ENCODE measurements at places on chromosomes 7 and 10. TPM values are rescaled to one million over a fixed set of nuclear protein-coding genes. Genes with fewer than 3 reads are reported as not detected.

DNA sequence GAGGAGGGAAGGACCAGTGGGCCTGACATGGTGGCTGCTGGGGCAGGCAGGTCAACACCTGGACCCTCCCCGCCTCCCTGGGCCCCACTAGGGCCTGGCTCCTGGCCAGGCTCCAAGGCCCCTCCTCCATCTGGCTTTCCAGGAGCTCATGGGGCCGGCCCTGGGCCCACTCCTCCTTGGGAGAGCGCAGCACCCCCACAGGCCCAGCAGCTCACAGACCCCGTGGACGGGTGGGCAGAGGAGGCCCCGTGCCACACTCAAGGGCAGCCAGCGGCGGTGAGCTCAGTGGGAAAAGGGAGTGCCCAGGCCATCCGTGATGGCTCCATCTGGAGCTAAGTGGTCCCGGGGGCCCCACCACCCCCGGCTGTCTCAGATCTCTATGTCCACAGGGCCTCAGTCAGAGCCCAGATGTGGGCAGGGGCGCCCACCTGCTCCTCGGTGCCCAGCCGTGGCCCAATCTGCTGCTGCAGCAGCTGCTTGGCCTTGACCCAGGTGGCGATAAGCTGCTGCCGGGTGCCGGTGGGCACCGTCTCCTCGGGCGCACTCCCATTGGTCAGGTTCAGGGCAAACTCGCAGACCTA lies 32.8 kb downstream of the CFAP46 start:
- no peak for DNase-seq

HYCC1 gene
- total RNA-seq = 38.1 TPM

DNA sequence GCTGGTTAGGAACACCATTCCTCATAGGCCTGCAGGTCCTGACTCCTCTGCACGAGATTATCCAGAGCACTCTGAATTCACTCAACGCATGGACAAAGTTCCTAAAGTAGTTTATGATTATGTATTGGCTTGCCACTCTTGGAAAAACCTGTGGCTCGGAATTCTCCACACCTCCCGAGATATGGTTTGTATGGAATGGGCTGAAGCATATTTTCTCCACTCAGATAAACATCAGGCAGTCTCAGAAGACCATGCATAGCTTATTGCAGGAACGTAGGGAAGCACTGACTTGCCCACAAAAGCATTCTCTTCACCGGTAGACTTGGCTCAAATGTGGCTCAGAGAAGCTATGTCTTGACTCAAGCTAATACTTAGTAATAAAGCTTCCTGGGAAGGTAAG lies 338.6 kb upstream of the NFE2L3 start:
- DNase-seq = no peak

GRCh38 chr10:17214526-17214925 lies 13.1 kb upstream of the TRDMT1 start:
- no peak for DNase-seq

ARHGAP12 gene
- total RNA-seq = 18.6 TPM

RBM28 gene
- 20.1 TPM for total RNA-seq

DNA sequence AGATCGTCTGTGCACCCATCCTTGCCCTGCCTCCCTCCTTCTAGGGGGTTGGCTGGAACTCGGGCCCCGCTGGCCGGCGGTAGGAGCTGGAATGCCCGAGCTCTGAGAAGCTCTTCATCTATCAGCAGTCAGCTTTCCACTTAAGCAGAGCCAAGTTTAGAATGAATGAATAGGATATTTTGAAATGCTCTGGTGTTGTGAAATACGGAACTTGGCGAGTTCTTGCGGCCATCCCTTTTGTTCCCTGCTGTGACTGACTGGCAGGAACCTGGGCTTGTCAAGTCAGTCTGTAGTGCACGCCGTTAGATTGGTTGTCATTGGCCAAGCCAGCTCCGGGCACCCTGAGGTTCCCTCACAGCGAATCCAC lies 33.3 kb downstream of the FOXK1 start:
- no peak for DNase-seq

- no peak for DNase-seq
These were observed 127.2 kb upstream of the SP4 start for GRCh38 chr7:21300692-21301091.

DNA sequence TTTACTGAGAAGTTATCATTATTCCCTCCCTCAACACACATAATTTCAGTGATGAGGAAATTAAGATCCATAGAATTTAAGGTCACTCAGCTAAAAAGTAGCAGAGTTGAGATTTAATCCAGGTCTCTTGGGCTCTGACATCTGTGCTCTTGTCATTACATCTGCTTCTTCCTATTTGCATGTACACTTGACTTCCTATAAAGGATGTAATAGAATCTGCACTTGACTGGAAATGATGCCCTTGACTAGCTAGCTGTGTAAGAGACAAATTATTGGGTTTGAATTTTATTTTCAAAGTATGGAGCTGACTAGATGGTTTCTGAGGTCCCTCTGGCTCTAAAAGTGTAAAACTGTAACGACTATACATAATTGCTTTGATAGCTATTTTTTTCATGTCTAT lies 59.5 kb downstream of the AGK start:
- DNase-seq = no peak

DNA sequence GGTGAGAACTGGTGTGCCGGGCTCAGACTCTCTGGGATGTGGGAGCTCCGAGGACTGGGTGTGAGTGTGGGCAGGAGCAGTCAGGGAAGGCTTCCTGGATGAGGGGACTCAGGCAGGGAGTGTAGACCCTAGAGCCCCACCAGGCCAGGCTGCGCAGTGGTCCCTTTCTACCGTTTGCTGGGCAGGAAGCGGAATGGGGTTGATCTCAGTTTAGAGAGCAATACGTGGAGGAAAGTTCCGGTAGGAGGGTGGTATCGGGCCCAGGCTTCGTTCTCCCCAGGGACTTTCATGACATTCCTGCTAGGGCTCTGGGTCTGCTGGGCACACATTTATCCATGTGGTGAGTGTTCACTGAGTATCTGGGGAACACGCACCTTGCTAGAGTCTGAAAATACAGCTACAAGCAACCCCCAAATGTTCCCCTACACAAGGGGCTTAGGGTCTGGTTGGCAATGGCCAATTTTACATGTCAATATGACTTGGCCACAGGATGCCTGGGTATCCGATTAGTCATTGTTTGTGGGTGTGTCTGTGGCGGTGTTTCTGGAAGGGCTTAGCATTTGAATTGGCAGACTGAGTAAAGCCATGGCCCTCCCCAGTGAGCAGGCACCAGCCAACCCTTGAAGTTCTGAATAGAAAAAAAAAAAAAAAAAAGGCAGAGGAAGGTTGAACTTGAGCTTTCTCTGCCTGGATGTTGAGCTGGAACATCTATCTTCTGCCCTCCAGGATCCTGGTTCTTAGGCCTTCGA lies 20.8 kb downstream of the GHRHR start:
- DNase-seq = peak; percentile 93
